ENCODE measurements at places on chromosomes 13 and 19.

DNA sequence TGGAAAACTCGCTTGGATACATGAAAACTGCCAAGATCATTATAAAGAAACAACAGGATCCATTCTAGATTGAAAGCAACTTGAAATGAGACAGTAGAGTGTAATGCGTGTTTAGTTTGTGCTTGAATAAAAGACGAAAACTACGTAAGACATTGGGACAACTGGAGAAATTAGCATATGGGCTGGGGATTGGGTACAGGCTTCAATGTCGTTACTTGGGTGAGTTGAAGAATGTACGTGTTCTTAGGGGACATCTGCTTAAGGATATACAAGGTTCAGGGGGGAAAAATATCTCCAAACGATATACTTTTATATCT lies 471 bp upstream of the ERVK3-1 start:
- DNase-seq, result no peak

GRCh38 chr13:106262886-106263285 lies 272.6 kb downstream of the EFNB2 start:
- no peak for DNase-seq

- DNase-seq, result no peak
Observed at GRCh38 chr13:48234566-48235340, 1.7 kb downstream of the ITM2B start.

DNA sequence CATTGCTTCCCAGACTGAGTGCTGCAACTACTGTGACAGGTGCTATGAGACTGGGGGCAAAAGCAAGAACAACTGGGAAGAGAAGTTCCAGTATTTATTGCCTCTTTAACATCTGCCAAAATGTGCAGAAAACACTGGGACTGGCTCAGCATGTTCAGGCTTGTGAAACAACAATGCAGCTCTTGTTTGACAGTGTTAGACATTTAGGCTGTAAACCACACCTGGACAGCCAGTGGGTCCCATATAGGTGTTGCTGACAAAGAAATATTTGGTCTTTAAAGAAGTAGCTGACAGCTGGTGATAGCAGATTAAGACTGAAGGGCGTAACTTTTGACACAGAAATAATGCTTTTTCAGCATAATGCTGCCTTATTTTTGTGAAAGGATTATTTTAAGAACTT lies 88.1 kb downstream of the STOML3 start:
- DNase-seq, result no peak

DNA sequence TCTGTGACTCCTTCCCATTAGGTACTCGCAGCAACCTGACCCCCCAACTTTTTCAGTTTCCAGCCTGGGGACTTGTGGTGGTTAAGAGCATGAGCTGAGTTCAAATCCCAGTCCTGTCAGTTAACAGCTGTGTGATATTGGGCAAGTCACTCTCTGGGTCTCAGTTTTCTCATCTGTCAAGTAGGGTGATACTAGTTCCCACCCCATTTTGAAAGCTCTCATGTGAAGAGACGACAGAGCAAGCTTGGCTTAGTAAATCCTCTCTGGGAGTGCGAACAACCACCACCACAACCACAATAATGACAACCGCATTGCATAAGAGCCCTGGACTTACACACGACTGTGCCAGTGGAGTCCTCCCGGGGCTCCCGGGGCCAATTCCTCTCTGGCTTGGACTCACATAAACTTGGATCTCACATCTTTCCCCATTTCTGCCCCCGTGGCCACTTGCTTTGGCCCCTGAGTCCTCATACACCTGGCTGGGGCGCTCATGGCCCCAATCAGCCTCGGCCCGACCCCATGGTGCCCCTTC lies 454 bp downstream of the BLVRB start:
- no peak for DNase-seq

GRCh38 chr13:43652760-43653159 lies 134.0 kb downstream of the ENOX1 start:
- no peak for DNase-seq

Measured in stimulated activated CD8-positive, alpha-beta memory T cell treated with anti-CD3 and anti-CD28 coated beads, Interleukin-15, amount 100 ng/mL, for 4 hours (primary cell).